ENCODE measurements at places on chromosomes 12 and 14. TPM values are rescaled to one million over a fixed set of nuclear protein-coding genes. Genes with fewer than 3 reads are reported as not detected.

DNA sequence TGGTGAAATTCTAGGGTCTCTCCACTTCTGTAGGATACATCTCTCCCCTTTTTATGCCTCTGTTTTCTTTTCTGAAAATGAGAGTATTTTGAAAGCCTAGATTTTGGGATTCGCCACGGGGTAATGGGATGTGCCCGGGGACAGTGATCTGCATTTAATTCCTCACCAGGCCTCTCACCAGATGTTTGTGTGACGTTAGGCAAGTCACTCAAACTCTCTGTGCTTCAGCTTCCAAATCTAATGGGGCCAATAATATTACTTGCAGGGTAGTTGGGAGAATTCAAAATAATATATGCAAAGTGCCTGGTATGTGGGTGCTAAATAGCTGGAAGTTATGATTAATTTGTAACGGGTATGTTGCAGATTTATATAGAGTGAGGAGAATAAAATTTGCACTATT is 78.8 kb downstream of the C12orf75 start:
- no peak for DNase-seq
- peaks cover 11% of the 10 kb centered on the region for H3K4me1 ChIP-seq
- no peak overlapping the region for H3K4me3 ChIP-seq
- no peaks in the 10 kb centered on the region for H3K27me3 ChIP-seq
- no peaks in the 10 kb centered on the region for H3K36me3 ChIP-seq

DNA sequence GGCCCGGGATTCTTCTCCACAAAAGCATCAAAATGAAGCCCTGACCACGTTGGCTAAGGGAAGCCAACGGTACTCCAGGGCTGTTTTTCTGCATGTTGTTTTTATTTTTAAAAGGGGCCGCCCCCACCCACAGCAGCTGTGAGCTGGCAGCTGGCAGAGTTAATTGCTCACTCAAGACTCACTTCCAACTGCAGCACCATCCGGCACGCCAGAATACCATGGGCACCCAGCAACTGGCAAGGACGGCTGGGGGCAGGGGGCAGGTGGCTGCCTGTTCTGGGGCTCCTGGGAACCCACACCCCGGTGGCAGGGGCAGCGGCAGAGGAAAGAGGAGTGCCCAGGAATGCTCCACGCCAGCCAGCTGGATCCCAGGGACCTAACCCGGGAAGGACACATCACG is 44.3 kb downstream of the NCOR2 start:
- no peaks in the 10 kb centered on the region for H3K36me3 ChIP-seq
- DNase-seq = no peak
- peaks cover 58% of the 10 kb centered on the region for H3K4me1 ChIP-seq
- H3K27ac ChIP-seq = no peak overlapping the region

GRCh38 chr14:30848449-30849240 is 25.7 kb upstream of the COCH start:
- peaks cover 5% of the 10 kb centered on the region for H3K4me1 ChIP-seq
- H3K27me3 ChIP-seq = peaks cover 57% of the 10 kb centered on the region
- DNase-seq = no peak
- no peaks in the 10 kb centered on the region for H3K36me3 ChIP-seq

DNA sequence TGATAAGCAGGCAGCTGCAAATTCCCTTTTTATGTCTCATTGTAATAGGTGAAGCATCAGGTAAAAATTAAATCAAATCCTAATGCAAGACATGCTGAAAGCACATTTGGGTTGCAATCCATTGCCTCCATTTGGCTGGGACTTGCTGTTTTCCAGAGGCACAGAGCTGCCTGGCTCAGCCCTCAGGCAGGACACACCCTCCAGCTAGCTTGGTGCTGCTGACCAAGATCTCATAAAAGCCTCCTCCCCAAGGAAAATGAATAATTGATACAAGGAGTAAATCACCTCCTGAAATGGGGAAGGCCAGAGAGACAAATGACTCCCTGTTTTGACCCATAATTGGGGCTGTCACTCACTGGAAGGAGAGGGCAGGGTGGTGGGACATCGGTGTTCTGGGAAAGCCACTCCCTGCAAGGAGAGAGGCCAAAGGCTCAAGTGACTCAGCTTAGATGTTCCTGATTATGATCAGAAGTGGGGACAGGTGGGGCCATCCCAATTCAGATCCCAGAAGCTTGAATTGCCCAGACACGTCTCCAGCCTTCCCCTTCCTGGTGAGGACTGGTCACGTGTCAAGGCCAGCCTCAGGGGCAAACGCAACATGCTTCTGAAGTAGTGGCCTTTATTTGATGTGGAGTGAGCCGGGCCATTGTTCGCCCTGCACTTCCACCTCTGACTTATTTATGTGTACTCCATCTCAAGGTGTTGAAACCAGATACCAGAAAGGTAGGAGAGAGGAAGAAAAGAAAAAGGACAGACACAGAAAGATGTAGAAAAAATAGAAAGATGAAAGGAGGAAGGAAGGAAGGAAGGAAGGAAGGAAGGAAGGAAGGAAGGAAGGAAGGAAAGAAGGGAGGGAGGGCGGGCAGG is 773.7 kb downstream of the BCL11B start:
- H3K4me1 ChIP-seq = peaks cover 24% of the 10 kb centered on the region
- no peak for DNase-seq
- H3K27ac ChIP-seq = no peak overlapping the region
- H3K4me3 ChIP-seq = no peak overlapping the region

- no peaks in the 10 kb centered on the region for H3K4me1 ChIP-seq
- no peak overlapping the region for H3K4me3 ChIP-seq
- no peaks in the 10 kb centered on the region for H3K27me3 ChIP-seq
- no peak for DNase-seq
Observed at GRCh38 chr12:119024356-119024755, 43.0 kb downstream of the SRRM4 start.

GRCh38 chr12:97984436-97984835 is 521.8 kb downstream of the RMST start:
- no peak for DNase-seq
- no peaks in the 10 kb centered on the region for H3K4me1 ChIP-seq
- H3K4me3 ChIP-seq = no peak overlapping the region
- no peaks in the 10 kb centered on the region for H3K36me3 ChIP-seq
- no peak overlapping the region for H3K27ac ChIP-seq

DNA sequence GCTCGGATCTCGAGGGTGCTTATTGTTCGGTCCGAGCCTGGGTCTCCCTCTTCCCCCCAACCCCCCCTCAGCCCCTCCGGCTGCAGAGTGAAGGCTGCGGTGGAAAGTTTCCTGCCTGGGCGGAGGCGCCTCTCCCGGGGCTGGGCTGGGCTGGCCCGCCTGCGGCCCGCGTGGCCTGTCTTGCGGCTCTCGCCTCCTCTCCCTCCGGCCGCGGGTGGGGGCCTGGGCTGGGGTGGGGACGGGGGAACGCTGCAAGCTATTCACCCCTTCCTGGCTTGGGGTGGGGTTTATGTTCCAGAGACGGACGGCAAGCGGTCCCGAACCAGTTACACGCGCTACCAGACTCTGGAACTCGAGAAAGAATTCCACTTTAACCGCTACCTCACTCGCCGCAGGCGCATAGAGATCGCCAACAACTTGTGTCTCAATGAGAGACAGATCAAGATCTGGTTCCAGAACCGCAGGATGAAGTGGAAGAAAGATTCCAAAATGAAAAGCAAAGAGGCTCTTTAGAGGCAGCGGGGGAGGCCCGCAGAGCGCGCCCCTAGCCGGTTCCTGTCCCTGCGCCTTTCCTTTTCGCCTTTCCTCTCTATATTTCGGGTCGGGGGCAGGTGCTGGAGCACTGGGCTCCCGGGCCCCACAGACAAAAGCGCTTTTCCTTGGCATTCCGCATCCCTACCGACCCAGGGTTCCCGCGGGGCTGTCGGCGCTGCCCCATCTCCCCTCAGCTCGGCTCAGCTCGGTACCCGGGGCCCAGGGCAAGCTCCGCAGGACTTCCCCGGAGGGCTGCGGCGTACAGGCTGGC is 1.3 kb downstream of the HOXC5 start:
- no peaks in the 10 kb centered on the region for H3K36me3 ChIP-seq
- DNase-seq = no peak
- H3K4me1 ChIP-seq = peaks cover 23% of the 10 kb centered on the region
- no peak overlapping the region for H3K27ac ChIP-seq
- H3K27me3 ChIP-seq = peaks cover 88% of the 10 kb centered on the region

GRCh38 chr14:58677996-58678395 is 40.2 kb downstream of the DACT1 start:
- no peak overlapping the region for H3K4me3 ChIP-seq
- H3K4me1 ChIP-seq = peaks cover 2% of the 10 kb centered on the region
- H3K36me3 ChIP-seq = no peaks in the 10 kb centered on the region
- no peak overlapping the region for H3K27ac ChIP-seq

DNA sequence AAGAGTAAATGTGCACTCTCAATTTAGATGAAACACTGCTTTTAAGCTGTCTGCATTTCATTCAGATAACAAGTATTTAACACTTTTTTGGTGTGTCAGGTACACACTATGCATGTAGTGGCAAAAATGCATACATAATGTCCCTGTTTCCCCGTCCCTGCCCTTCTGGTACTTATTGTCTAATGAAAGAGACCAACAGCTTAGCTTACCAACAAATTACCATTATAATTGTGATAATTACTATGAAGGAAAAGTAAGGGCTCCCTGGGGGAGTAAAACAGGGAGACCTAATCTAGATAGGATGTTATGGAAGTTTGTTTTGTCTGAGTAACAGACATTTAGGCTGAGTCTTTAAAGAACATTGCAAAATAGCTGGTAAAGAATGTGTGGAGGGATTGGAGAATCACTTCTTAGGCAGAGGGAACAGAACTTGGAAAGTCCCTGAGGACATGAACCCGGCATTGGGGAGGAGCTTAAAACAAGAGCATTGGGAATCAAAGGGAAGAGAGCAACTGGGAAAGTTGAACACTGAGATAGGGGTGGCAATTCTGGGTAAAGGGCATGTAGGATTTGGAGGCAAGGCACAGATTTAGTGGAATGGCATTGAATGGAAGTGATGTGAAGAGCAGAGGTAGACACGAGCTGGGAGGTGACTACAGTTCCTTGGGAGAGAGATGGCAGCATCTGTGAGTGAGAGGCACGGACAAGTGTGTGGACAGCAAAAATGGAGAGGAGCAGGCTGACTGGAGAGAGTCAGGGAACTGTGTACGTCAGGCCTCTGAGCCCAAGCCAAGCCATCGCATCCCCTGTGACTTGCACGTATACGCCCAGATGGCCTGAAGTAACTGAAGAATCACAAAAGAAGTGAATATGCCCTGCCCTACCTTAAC is 181.6 kb downstream of the GRIP1 start:
- H3K27me3 ChIP-seq = peaks cover 4% of the 10 kb centered on the region
- H3K4me1 ChIP-seq = no peaks in the 10 kb centered on the region
- H3K4me3 ChIP-seq = no peak overlapping the region
- H3K36me3 ChIP-seq = no peaks in the 10 kb centered on the region
- H3K27ac ChIP-seq = no peak overlapping the region

The TSPAN11 gene
- total RNA-seq = 0.28 TPM

The NPC2 gene
- total RNA-seq = 35.4 TPM

The PTPRQ gene
- total RNA-seq = not detected

The GZMB gene
- 2,205 TPM for total RNA-seq

The ADGRD1 gene
- total RNA-seq = 2.5 TPM

The CELA1 gene
- not detected for total RNA-seq
